Stimulated activated CD4-positive, alpha-beta T cell treated with anti-CD3 and anti-CD28 coated beads, Interleukin-4, amount 100 ng/mL, for 24 hours (primary cell): ENCODE measurements at places on chromosomes 3 and 15.

GRCh38 chr3:132405609-132406299 is 11.5 kb upstream of the DNAJC13 start:
- DNase-seq = no peak

- DNase-seq = peak; percentile 30
These were observed 11.5 kb downstream of the ARHGEF3 start for GRCh38 chr3:56790016-56790821.

- DNase-seq = peak; percentile 14
These were observed 38.0 kb downstream of the SHC4 start for GRCh38 chr15:48925714-48926223.

DNA sequence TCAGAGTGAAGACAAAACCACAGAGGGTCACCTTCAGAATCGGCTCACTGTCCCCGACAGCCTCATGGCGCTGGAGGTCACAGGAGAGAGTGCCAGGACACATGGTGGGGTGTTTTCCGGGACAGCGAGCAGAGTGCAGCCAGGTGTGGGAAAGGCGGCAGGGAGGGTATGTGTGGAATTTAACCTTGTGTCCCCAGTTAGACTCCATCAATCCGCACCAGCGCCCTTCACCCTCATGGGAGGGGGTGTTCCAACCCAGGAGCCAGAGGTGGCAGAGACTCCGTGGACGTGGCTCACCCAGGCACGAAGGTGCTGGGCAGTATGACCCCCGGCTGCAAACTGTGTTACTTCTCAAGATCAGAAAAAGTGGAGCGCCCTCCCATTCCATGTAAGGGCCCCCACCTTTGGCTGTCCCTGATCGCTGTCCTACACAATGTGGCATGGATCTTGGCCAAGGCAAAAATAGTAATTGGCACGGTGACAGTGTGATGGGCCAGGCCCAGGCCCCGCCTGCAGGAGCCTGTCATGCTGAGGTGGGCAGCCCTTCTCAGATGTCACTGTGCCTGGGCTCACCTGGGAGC is 190.3 kb downstream of the XXYLT1 start:
- no peak for DNase-seq

DNA sequence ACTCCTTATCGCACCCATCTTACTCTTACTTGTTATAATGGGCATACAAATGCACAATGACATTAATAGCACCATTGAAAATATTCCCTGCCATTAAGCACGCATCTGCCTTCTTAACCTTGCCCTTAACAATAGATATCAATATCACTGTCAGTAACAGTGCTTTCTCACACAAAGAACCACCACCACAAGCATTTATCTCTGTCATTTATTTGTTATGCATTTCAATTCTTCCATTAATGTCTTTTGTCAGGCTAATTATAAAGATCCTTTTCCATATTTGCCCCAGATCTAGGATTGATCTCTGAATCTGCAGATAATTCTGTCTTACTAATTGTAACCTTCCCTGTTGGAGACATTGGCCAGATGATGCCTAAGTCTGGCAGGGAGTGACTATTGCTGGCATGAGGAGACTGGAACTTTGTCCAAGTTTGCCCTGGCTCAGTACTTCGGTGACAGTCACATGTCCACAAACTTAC is 419.6 kb upstream of the TGFBR2 start:
- DNase-seq = no peak

- no peak for DNase-seq
These were observed 56.9 kb downstream of the CACNA1D start for GRCh38 chr3:53551324-53551723.

DNA sequence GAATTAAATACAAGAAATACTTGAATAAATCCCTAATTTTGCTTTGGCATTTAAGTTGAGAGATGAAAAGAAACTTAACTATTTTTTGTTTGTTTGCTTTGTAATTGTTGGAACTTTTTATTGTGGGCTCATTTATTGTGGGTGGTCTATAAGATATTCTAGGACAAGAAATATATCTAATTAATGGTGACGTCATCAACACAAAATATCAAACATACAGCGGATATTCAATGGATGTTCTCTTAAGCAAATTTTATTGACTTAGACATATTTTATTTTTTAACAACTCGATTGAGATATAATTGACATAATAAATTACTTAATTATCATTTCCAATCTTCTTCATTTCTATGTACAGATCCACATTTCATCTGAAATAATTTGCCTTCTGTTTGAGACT is 30.0 kb downstream of the SYNPR start:
- no peak for DNase-seq

DNA sequence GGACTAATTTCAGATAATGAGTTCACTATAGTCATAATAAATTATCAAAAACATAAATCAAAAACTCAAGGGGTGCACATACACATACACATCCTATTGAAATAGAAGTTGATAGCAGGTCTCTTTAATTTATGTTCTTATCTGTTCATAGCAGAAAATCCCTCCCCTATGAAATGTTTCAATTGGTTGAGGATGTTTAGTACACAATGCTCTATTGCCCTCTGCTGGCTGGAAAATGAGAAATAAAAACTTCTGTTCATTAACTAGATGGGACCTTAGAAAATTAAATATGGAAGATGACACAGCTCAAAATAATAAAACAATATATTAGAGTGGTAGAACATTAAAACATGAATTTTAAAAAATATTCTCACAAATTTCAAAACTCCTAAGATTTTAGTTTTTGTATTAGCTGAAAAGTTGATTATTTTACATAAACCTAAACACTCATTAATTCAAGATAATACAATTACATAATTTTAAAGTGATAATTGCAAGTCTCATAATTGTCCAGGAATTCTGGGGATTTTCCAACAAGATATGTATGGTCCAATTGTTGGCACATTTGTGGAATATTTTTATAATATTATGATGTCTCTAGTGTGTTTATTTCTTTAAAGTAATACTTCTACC is 735.0 kb downstream of the ROBO1 start:
- no peak for DNase-seq

DNA sequence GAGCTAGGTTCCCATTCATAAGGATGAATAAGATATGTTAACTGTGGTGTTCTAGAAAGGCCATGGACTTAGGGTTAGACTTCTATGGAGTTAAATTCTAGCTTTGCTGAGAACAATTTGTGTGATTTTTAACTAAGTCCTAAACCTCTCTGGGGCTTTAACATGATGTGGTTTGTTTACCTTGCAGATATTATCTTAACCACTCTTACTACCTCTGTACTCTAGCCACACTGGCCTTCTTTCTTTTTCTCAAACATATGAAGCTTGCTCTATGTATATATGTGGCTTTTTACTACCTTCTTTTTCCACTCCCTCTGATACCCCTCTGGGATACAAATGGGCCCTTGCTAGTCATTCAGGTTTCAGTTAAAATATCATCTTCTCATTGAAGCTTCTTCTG is 108.4 kb downstream of the ZNF609 start:
- no peak for DNase-seq

- DNase-seq = peak; percentile 39
These were observed 16.0 kb upstream of the CPEB1 start for GRCh38 chr15:82663186-82663600.

DNA sequence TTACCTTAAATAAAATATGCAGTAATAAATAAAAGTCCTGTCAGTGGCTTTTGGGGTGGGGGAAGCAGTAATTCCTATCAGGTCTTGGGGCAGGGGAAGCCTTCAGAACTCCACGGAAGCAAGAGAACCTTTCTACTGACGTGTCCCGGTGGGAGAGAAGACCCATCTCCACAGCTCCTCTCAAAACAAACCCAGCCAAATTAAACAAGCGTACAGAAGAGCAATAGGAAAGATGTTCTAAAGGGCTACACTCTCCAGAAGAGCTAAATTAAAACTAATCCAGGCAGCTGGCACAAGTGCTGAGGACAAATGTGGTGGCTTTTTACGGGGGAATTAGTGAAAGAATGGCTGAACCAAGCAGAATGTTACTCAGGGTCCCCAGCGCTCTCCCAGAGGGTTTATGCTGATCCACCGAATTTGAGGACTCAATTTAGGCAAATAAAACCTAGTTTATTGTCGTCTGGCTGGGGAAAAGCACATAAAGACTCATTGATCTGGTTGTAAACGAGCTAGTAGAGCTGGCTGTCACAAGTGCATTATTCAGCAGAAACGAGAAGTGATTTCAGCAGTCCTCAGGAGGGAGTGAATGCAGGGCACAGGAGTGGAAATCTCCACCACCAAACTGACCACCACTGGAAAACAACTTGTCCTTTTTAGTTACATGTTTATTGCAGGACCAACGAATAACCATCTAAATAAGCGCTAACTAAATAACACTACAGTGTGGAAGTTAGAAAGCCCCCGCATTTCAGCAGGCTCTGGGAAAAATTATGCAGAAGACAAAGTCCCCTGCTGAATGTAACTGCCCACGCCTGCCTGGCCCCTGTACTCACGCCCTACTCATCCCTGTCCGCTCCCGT is 13.5 kb downstream of the BFSP2 start:
- no peak for DNase-seq

DNA sequence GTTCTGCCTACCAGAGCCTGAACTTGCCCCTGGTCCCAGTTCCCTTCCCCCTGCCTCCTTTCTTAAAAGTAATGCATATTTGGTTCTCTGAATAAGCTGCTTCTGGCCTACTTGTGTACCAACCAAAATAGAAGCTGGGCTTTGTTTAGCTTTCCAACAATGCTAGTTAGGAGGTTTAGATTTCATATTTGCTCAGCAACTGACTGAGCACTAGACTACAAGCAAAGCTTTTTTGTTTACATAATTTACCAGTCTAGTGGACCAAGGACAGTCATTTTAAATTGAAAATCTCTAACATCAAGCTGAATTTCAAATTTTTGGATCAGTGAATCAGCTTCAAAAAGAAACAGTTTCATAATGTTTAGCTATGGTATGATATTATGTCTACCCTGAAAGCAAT is 331.2 kb downstream of the ULK4 start:
- no peak for DNase-seq

DNA sequence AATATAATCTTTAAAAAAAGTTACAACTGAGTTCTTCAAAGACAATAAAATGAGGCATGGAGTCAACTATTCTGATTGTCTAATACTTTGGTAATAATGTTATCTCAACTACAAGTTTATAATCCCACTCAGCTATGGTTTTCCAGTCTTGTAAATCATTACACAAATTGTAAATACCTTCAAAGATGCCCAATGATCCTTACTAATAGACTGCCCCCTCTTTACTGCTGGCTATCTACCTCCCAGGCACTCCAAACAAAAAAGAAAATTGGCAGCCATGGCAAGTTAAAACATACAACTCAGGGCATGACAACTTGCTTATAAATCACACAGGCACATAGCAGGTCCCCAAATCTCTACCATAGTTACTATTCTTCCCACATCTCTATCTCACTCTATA is 58.5 kb downstream of the ZNF280D start:
- no peak for DNase-seq

DNA sequence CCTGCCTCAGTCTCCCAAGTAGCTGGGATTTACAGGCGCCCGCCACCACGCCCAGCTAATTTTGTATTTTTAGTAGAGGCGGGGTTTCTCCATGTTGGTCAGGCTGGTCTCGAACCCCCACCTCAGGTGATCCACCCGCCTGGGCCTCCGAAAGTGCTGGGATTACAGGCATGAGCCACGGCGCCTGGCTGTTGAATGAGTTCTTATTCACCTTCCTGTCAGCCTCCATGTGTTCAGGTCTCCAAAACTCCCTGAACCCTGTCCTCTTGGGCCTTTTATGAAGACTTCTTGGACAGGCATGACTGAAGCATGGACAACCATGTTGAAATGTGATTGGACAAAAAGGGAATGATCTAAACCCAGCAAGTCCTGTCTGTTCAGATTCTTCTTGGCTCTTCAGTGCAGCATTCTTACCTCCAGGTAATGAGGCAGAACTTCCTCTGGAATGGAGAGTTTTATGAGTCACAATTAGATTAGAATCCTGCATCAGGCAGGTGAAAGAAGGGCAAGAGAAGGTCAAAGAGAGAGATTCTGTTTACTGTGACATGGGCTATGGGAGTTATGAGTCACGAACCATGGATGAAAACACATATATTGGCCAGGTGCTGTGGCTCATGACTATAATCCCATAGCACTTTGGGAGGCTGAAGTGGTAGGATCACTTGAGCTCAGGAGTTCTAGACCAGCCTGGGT is 23.1 kb upstream of the EIF4A2 start:
- no peak for DNase-seq

GRCh38 chr3:172089250-172089649 is 49.9 kb downstream of the FNDC3B start:
- no peak for DNase-seq

- no peak for DNase-seq
These were observed 621.8 kb downstream of the MECOM start for GRCh38 chr3:169041677-169042171.

GRCh38 chr3:157672061-157672460 is 168.8 kb upstream of the VEPH1 start:
- DNase-seq = no peak

- no peak for DNase-seq
These were observed 60.5 kb downstream of the RAB7A start for GRCh38 chr3:128786434-128787020.

DNA sequence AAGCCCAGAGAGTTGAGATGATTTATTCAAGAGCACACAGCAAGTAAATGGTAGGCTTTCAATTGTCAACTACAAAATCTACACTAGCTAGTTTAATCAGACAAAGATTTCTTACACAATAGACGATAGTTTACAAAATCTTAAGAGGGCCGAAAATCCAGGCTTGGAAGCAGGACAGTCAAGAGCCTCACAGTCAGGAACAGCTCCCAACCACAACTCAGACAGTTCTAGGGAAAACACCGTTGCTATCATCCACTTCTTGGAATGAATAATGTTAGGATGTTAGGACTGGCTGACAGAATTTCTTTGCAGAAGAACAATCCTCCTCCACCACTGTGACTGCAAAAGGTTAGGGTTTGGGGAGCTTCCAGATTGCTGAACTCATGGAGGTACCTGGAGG is 290.8 kb upstream of the ZPLD1 start:
- no peak for DNase-seq

- peak; percentile 38 for DNase-seq
These were observed 20.5 kb downstream of the SLC35A5 start for GRCh38 chr3:112582244-112582874.

DNA sequence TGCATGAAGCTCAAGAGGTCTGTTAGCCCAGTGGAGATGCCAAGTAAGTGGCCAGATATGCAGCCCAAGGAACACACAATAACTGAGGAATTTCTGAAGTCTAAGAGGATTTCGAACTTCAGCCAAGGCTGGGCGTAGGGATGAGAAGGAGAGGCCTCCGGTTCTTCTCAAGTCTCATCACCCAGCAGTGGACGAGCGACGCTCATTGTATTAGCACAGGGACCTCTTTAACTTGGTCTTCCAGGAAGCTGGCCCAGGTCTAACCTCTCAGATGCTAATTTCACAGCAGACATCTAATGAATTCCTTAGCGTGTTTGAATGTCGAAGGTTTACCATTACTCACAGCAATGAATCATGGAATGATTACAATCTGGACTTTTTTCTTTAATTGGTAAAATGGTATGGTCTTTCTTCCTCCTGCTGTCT is 85.0 kb downstream of the HES1 start:
- no peak for DNase-seq

GRCh38 chr3:38634111-38634510 is 15.4 kb downstream of the SCN5A start:
- no peak for DNase-seq

DNA sequence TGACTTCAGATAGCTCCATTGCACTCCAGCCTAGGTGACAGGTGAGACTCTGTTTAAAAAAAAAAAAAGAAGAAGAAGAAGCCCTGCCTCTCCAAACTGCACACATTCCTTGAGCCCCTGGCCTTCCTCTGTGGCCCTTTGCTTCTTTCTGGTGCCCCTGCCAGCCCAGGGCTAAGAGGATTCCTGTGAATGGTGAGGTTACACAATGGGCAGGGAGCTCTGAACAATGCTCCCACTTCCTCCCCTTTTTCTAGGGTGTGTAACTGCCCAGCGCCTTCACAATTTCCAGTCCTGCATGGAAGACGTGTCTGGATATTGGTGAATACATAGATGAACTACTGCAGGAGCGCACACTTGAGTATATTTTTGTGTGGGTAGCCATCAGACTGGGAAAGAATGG is 3.6 kb upstream of the AMOTL2 start:
- DNase-seq = no peak
